ENCODE measurements at places on chromosomes 16 and 17.

DNA sequence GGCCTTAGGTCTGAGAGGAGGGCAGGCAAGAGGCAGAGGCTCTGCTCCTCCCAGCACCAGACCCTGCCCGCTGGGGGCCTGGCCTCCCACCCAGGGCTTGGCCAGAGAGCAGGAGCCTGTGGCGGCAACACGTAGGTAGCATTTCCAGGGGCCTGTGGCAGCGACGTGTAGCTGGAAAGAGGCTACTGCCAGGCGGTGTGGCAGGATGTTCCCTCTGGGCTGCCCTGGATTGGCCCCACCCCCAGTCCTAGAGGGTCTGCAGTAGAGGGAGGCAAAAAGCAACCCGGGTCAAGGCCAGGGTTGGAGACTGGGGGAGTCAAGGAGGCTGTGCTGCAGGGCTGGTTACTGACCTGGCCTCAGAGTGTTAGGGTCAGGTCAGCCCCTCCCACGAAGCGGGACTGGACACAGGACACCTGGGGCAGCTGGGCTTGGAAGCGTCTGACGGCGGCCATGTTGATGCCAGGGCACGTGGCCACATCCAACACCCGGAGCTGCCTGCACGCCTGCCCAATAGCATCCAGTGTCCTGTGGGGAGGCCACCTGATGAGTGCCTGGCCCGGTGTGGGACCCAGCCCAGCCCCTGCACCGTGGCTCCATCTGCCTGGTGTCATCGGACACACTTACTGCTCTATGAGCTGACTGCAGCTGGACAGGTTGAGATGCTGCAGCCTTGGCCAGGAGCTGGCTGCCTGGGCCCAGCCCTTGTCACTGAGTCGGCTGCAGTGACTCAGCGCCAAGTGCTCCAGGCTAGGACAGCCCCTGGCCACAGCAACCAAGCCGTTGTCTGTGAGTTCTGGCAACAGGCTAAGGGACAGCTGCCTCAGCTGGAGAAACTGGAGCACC lies 8.5 kb downstream of the ELMO3 start:
- DNase-seq = no peak

- DNase-seq = no peak
These were observed 13.4 kb downstream of the DEF8 start for GRCh38 chr16:89961920-89962319.

GRCh38 chr16:57556941-57557541 lies 14.6 kb downstream of the ADGRG5 start:
- DNase-seq = no peak

DNA sequence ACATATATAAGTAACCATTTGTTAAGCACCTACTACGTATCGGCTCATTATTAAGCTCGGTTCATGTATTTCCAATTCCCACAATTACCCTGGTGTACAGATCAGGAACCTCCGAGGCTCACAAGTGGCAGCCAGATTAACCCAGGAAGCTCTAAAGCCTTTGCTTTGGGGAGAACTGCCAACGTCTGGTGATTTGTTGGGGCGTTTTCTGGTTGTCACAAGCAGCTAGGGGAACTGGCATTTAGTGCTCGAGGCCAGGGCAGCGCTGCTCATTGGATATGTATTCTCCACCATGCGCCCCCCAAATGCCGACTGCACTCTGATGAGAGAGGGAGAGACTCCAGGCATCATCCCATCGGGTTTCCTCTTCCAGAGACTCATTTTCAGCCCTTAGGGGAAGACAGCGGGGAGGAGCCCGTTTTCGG lies 541 bp downstream of the ZNF18 start:
- peak; percentile 66 for DNase-seq

DNA sequence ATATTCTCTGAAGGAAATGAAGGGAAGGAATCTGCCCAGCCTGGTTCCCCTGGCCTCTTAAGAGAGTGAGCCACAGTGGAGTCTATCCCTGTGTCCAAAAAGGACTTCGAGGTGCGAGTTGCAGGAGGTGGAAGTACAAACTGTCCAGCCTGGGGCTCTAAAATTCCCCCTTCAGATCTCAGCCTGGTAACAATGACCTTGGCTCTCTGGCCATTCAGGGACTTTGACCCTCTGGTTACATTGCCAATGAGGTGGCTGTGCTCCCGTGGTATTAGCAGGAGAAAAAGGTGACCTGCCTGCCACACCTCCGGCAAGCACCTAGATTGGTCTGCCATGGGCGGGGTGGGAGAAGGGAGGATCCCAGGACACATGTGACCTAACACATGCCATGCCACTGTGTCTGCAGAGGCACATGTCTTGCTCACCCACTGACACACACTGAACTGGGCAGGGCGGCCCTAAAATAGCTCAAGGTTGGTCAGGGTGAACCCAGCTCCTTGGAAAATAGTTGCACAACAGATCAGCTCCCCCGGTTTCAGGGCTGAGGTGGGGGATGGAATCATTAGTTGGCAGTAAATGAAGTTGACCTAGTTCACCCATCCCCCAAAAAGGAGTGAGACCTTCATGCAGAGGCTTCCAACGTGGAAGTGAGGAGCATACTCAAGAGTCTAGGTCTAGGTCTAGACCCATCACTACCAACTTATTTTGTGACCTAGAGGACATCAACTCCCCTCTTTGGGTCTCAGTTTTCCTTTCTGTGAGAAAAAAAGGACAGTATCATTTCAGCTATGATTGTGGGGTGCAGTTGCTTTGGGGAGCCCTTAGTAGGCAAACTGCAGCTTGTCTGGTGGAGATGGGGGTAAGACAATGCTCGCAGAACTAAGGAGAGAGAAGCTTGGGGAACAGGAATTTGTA lies 2.2 kb downstream of the NR1D1 start:
- DNase-seq = no peak

DNA sequence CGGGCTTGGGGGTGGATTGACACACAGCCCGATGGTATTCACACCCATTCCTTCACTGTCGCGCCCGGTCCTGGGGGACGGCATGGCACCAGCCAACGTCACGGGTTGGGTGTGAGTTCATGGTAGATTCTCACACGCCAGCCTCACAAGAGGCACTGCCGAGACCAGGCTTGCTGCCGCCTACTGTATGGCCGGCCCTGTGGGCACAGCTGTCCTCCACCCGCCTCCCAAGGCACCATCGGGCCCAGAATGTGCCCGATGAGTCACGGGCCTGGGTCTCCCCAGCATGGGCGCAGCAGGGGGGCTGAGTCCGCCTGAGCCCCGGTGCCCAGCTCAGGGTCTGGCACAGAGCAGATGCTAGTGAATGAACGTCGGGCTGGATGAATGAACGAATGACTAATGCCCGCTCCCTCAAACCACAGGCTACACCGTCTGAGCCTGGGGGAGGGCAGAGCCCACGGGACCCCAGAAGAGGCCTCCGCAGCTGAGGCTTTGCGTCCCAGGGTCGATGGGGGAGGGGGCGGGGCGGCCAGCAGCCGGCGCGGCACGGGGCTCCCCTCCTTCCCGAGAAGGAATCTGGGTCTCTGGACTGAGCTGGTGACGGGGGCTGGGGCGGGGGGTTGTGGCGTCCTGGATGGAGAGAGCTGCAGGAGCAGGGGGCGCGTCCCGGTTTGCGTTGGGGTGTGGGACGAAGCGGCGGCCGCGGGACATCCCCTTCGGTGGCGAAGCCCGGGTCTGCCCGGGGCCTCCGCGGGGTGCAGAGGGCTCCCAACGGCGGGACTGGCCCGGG lies 829 bp downstream of the PITPNM3 start:
- DNase-seq = no peak

DNA sequence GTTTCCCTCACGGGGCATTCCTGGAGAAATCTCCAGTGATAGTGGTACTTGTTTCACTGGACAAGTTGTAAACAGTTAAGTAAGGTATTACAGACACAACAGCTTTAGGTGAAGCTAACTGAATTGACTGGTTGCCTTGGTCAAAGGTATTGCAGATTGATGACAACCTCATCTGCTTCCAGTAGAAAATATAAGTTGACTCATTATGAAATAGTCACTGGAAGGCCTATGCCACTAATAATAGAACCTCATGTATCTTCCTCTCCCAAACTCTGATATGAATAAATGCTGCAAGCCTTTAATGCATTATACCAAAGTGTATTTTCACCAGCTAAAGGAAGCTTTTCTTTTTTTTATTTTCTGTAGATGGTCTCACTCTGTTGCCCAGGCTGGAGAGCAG lies 44.8 kb downstream of the GLG1 start:
- DNase-seq = no peak

- no peak for DNase-seq
These were observed 306.8 kb downstream of the CPPED1 start for GRCh38 chr16:12496866-12497265.

DNA sequence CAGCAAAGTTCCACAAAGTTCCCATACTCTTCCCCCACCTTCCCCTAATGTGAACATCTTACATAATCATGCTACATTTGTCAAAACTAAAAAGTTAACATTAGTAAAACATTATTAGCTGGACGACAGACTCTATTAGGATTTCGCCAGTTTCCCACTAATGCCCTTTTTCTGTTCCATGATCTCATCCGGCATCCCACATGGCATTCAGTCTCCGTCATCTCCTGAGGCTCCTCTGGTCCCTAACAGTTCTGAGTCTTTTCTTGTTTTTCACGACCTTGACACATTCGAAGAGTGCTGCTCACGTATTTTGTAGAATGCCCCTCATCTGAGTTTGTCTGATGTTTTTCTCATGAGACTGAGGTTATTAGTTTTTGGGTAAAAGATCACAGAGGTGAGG lies 8.8 kb upstream of the MPRIP start:
- no peak for DNase-seq

GRCh38 chr17:74281799-74282198 lies 7.8 kb downstream of the DNAI2 start:
- no peak for DNase-seq

DNA sequence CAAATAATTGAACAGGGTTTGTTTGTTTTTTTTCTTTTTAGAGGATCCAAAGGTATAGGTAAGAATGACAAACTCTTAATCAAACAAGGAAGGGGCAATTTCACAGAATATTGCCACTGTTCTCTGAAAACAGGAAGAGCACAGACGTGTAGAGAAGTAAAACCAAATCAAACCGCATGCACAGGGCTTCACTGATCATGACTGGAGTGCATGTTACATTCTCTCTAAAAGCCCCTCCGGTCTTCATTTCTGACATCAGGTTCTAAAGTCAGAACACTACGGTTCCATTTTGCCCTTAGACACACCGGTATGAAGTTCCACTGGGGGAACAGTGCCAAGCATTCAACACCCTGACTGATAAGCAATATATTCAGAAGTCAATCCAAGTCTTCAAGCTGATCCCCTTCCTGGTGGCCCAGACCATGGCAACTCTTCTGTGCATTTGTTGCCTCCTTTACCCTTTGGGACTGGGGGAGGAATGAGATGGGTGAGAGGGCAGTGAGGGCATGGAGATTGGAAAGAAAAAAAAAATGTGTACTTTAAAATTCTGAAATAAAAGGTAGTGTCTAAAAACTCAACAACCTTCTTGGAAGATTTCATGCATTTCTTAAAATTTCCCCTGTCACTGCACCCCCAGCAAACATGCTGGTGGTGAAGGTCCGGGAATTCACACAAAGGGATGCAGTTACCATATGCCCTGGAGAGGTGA lies 1.4 kb downstream of the MMD start:
- DNase-seq = peak; percentile 73

DNA sequence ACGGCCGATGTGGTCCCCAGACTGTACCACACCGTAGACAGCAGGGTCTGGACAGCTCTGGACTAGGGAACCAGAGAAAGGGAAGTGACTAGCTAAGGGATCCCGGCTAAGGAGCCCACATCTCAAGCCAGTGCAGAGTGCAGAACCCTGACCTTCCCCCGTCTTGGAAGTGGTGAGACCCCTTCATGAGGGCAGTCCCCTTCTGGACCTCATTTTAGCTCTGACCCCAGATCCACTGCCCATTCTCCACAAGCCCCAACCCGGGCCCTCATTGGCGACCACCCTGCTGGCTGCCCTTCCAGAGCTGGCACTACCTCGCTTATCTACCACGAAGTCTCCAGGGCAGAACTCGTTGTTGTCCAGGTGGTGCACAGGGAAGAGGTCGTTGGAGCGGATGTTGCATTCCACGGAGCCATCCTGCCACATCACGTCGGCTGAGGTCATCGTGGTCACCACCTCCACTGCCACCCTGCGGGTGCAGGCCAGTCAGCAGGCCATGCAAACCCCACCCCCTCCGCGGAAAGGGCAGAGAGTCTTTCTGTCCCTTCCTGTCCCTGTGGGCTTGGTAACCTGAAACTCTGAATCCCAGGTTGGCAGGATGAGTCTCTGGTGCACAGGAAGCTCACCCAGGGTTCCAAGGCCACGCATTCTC lies 14.2 kb downstream of the SPHK1 start:
- no peak for DNase-seq

GRCh38 chr16:259226-259625 lies 16.5 kb downstream of the RGS11 start:
- DNase-seq = no peak

DNA sequence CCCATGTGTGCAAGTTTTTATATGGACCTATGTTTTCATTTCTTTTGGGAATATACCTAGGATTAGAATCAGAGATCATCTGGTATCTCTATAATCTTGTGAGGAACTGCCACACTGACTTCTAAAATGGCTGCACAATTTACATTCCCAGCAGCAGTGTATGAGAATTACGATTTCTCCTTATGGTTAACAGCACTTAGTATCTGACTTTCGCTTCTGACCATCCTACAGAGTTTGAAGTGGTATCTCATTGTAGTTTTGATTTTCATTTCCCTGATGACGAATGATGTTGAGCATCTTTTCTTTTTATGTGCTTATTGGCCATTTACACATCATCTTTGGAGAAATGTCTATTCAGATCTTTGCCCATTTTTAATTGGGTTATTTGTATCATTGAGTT lies 10.0 kb downstream of the C16orf96 start:
- no peak for DNase-seq

DNA sequence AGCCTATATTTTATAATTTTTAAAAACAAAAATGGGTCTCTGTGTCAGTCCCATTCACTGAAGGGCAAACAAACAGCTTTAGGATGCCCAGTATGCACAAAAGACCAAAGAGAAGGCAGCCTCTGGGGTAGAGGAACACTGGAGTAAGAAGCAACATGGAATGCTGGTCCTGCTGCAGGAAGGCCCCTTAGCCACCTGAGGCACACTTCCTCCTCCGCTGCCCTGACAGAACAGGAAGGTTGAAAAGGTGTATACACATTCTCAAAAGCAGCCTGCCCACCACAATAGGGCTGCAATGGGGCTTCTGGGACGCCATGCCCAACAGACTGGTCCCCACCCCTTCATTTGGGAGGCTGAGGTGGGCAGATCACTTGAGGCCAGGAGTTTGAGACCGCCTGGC lies 19.5 kb downstream of the TOM1L2 start:
- DNase-seq = no peak

- no peak for DNase-seq
These were observed 236.8 kb downstream of the MSI2 start for GRCh38 chr17:57493171-57493570.

- DNase-seq = no peak
These were observed 41.5 kb downstream of the USP22 start for GRCh38 chr17:21001111-21001812.

GRCh38 chr16:87791295-87792204 lies 25.8 kb upstream of the KLHDC4 start:
- DNase-seq = peak; percentile 93

- DNase-seq = peak; percentile 53
These were observed 189.2 kb upstream of the AXIN2 start for GRCh38 chr17:65750631-65751115.

- DNase-seq = no peak
These were observed 60.7 kb upstream of the ADCY9 start for GRCh38 chr16:4176906-4177417.

GRCh38 chr16:80611930-80612327 lies 71.1 kb downstream of the DYNLRB2 start:
- no peak for DNase-seq

GRCh38 chr17:33085256-33085655 lies 93.6 kb downstream of the SPACA3 start:
- DNase-seq = no peak
